Fibroblast of skin of right biceps (primary cell): ENCODE measurements at places on chromosomes 7 and 10.

DNA sequence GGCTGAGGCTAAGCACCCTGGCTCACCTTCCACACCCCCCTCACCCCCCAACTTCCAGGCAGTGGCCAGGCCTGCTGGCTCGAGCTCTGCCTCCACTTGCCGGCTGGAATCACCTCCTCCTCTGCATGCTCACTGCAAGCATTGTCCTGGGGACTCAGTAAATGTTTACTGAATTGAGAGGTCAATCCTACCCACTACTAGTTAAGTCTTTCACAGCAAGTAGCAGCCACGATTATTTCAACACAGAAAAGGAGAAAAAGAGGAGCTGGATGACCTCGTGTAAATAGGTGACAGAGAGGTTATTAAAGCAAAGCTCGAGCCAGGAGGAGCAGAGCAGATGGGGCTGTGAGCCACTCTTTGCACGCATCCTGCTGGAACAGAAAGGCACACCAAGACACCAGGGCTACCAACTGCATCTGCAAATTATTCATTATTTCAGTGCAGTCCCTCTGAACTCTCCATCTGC, 32.1 kb downstream of the HIPK2 start:
- no peak for DNase-seq

GRCh38 chr7:12756821-12757220, 69.4 kb downstream of the ARL4A start:
- DNase-seq, result peak; percentile 58

DNA sequence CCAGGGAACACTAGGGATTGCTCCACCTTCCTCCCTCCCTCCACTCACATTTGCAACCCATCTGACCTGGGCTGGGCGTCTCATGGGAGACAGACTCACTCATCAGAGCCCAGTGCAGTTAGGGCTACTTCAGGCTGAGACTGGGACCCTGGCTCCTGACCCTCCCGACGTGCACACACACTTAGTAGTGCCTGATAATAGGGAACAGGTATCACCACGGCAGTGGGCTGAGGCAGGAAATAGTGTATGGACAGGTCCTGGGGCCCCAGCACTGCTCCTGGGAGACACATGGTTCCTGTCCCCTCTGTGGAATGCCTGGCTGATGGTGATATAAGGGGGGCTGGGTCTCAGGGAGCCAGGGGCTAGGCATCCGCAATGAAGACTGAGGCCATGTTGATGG, 14.3 kb downstream of the AQP1 start:
- DNase-seq, result no peak

DNA sequence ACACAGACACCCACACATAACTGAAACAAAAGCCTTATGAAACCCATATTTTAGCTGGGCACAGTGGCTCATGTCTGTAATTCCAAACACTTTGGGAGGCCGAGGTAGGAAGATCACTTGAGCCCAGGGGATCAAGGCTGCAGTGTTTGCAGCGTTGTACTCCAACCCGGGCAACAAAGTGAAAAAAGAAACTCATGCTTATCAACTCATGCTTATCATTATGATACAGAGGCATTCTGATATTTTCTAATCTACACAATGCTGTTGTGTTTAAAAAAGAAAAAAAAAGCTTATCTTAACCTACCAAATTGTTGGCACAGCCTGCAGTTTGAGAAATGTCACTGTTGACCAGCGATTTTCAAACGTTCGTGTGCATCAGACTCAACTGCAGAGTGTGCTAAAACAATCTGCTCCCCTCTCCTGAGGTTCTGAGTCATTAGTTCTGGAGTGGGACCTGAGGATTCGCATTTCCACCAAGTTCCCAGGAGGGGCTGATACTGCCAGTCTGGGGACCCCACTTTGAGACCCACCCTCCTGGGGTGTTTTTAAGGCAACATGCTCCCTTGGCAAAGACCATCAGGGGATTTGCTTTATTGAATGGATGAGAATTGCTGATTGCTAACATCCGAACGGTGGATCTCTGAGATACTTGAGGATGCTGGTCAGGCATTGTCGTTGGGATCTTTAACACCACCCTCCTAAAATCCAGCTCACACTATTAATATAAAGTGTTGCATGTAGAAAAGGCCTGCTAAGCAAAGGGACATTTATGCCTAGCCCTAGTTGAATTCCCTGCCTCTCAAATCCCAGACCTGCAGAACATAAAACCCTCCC, 16.2 kb downstream of the CHST3 start:
- DNase-seq, result no peak
